ENCODE measurements at places on chromosomes 4 and X.

DNA sequence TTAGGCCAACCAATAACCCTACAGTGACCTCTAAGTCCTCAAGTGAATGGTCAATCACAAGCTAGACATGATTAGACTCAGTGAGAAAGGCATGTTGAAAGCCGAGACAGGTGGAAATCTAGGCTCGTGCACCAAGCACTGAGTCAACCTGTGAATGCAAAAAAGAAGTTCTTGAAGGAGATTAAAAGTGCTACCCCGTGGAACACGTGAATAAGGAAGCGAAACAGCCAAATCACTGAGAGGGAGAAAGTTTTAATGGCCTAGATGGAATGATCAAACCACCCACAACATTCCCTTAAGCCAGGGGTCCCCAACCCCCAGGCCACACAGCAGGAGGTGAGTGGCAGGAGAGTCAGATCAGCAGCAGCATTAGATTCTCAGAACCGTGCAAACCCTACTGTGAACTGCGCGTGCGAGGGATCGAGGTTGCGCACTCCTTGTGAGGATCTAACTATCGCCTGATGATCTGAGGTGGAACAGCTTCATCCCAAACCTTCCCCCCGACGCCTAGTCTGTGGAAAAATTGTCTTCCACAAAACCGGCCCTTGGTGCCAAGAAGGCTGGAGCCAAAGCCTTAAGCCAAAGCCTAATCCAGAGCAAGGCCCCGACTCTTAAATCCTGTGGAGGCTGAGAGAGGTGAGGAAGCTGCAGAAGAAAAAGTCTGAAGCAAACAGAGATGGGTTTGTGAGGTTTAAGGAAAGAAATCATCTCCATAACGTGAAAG is 19.5 kb upstream of the PDE6B start:
- no peak for DNase-seq

DNA sequence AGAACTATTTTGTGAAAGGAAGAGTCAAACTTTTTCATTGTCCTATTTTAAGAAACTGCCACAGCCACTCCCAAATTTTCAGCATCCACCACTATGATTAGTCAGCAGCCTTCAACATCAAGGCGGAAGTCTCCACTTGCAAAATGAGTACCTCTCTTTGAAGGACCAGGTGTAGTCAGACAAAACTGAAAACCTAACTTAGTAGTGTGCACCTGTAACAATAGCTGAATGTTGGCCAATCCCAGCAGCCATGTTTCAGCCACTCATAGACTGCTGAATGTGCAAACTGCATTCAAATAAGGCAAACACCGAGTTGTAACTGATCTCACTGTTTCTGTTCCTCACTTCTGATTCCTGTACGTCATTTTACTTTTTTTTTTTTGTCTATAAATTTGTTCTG is 341.1 kb downstream of the IL15 start:
- no peak for DNase-seq

DNA sequence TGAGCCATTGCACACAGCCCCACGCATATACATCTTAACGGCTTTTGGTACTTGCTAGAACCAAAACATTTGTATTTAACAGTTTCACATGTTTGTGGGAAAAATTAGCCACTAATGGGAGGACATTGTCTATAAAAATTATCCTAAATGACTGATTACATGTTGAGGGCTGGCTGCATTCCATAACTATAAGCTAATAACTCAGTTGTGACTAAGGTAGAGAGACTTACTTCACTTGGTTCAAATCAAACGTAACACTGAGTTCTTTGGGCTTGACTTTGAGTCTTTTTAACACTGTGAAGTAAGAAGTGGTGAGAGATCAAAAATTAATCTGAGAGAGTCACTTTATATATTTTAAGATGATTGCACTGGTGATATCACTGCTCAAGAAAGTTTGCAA is 47.9 kb upstream of the PGRMC2 start:
- DNase-seq: no peak

- DNase-seq: no peak
Measured at GRCh38 chrX:10618961-10619360, 1.4 kb downstream of the MID1 start.

- no peak for DNase-seq
Measured at GRCh38 chr4:71133491-71133890, 140.0 kb downstream of the DCK start.

GRCh38 chr4:54586320-54586955 is 71.3 kb upstream of the KIT start:
- no peak for DNase-seq

GRCh38 chr4:127203562-127204200 is 429.1 kb upstream of the INTU start:
- no peak for DNase-seq

GRCh38 chr4:159401226-159401712 is 298.4 kb downstream of the RAPGEF2 start:
- DNase-seq: no peak

DNA sequence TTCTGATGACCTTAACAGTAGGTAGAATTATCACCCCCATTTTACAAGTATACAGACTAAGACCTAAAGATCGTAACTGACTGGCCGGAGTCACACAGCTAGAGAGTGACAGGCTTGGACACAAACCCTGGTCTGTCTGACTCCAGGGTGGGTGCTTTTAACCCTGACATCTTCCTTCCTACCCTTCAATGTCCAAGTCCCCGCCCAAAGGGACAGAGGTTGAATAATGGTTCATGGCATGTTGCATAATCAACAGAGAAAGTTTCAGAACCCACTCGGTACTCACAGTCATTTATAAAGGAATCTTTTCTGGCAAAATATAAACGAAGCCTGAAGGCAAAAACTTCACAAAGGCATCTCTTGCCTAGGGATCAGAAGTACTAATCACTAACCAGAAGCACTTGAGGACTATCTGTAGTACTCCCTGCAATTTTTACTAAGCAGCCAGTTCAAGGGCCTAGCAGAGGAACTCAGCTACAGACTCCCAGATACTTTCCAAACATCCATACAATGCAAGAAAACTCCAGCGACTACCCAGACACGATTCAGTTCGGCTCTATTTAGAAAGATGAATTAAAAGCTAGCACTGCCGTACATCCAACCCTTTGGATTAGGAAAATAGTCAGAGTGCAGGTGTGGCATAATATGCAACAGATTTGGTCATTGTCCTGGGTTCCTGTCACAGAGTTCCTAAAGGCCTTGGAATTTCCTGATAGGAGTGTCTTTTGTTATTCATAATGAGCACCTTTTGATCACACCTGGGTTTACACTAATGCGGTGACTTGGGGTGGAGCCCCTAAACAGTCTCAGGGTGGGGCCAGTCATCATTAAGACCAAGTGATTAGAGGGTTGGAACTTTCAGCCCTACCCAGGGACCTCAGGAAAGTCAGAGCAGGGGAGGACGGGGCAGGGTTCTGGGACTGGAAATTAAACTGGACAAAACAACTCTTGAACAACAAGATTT is 44.0 kb downstream of the RELL1 start:
- DNase-seq: no peak

DNA sequence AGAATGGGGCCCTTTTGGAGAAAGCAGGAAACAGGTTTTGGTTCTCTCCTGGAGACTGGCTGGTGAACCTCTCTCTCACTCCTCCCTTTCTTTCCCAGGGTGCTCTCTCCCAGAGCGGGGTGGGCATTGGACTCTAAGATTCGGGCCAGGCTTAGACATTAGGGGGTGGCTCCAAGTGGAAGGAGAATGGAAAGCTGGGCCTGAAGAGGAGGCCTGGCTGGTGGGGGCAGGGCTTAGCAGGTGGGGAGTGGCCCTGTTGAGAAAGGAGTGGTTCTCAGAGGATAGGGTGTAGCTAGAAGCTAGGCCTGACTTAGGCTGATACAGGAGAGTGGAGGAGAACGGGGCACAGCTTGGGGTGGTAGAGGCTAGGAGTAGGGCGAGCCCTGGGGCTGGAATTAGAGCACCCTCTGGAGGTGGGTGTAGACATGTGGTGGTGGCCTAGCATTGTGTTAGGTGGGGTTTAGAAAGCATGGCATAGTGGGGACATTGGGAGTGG is 5.7 kb downstream of the PLP2 start:
- DNase-seq: no peak

DNA sequence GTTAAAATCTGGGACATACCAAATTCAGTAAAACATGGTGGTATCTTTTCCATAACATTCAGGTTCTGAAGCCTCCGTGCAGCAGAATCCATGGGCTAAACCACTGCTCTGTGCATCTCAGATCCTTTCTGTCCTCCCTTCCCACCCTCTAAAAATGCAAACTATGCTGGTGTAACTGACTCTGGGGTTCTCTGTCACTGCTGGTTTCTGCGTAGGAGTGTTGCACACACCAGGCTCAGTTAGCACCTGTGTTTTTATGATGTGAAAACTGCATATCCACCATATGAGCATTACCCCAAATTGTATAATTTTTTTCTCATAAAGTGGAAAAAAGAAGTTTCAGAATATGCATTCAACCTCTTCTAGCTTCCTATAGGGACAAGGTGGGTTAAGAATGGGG is 22.4 kb upstream of the IL21 start:
- no peak for DNase-seq

- DNase-seq: no peak
Measured at GRCh38 chrX:155682834-155683233, 70.1 kb upstream of the TMLHE start.

DNA sequence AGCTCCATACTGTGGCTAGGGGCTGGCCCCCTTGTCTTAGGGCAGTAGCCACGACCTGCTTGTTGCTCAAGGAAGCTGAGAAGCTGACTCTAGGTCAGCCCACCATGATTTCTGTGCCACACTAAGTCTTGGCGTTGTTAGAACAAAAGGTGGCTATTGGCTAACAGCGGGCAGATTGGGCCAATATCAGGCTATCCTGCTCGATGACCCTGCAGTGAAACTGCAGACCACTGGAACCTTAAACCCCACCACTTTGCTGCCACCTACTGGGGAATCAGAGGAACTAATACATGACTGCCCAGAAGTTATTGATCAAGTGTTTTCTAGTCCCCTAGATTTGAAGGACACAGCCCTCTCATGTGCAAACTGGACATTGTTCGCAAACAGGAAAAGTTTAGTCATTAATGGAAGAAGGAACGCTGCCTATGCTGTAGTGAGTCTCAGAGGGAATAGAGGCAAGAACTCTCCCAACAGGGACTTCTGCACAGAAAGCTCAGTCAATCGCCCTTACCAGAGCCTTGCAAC is 17.0 kb upstream of the PAPSS1 start:
- DNase-seq: no peak

DNA sequence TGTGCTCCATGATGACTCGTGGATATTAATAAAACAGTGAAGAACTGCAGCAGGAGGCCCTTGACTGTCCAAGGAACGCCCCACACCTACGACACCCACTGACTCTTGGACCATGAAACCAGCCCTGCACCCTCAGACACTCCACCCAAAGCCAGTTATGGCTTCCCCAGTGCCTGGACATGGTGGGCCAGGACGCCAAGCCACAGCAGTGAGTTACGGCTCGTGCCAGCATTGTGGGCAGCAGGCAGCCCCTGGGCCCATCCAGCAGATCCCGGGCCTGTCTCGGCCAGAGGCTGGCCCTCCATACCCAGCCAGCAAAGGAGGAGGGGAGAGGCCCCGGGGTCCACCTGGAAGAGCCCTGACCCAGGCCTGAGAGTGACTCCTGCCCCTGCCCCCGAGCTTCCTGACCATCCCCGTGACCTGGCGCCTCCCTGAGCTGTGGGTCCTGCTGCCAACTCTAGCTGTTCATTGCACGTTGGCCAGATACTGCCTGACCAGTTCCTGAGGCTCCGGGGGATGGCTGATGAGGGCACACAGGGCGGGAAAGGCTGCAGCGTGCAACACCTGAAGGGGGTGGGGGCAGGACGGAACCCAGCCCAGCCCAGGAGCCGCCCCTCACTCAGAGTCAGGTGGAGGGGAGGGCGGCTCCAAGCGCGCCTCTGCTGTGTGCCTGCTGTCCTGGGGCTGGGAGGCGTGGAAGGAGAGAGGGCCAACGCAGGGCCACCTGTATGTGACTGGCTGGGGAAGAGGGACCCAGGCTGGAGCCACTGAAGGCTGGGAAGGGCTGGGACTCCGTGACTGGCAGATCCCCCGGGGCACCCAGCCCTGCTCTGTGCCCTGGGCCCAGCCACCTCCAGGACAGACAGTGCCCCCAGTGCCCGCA is 739 bp downstream of the SLC49A3 start:
- DNase-seq: no peak

GRCh38 chr4:182879913-182880312 is 37.3 kb downstream of the DCTD start:
- DNase-seq: no peak

DNA sequence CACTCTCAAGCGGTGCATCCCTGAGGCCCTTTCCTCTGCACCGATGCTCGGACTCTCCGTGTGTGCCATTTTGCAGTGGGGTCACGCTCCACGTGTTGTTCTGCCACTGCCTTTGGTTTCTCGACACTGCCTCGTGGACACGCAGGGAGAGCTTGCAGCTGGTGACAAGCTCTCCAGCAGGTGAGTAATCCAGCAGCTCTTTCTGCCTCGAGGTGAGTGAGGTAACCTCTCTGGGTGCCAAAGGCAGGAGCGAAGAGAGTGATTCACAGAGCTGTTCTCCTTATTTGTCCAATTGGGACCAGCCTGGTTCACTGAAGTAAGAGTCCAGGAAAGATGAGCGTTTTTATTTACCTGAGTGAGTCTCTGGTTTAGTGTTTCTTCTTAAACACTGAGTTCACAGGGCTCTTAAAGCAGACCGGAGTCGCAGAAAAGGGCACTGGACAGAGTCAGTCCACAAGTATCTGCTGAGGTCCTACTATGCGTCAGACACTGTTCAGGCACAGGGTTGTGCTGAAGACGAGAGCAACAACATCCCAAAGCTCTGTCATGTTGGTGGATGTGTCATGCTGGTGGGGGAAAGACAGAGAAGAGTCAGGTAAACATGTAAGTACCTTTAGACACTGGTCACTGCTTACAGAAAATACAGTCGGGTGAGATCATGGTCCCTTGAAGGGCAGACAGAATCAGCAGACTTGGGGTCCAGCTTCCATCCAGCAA is 61.8 kb downstream of the FHDC1 start:
- DNase-seq: no peak

- no peak for DNase-seq
Measured at GRCh38 chr4:130722361-130722760, 1626.4 kb downstream of the C4orf33 start.

- DNase-seq: no peak
Measured at GRCh38 chr4:159343116-159343515, 240.2 kb downstream of the RAPGEF2 start.

DNA sequence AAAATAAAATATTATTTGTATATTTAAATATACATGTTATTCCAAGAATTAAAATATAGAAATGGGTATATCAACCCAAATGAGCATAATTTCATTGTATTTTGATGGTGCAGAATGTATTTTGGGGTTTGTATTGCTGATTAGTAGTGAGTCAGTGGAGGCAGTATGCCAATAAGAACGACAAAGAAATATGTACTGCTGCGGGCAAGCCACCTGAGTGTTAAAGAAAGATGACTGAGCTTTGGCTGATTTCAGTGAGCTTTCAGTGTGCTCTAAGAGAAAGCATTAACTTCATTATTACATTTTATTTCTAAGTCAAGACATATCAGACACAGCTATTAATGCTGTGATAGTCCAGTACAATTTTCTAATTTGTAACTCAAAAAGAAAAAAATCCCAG is 297.8 kb downstream of the ANK2 start:
- DNase-seq: no peak

- DNase-seq: no peak
Measured at GRCh38 chr4:35237924-35238323, 1006.4 kb downstream of the ARAP2 start.
